NCI-H187 (cell line): ENCODE measurements at places on chromosomes 2 and 18.
A peak's percentile ranks its signal among the peaks of the same experiment; 100 is the strongest.

- no peak for DNase-seq
These were observed 50.6 kb upstream of the ITSN2 start for GRCh38 chr2:24410976-24411375.

DNA sequence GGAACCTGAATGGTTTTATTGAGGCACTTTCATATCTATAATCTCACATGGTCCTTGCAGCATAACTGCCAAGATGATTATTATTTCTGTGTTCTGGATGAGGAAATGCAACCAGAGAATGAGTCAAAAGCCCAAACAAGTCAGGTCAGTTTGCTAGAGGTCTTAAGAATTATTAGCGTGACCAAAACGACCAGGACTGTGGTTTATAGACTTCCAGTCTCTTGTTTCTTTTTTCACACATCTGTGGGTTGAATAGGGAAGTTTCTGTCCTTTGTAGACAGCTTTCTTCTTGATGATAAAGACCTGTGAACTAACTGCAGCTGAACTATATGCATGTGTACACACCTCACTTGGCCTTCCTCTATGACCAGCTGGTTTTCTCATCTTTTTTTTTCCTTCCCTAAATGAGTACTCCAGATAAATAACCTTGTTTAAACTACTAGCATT, 13.9 kb downstream of the ADAM23 start:
- no peak for DNase-seq

GRCh38 chr2:33511141-33511540, 34.7 kb downstream of the RASGRP3 start:
- no peak for DNase-seq

DNA sequence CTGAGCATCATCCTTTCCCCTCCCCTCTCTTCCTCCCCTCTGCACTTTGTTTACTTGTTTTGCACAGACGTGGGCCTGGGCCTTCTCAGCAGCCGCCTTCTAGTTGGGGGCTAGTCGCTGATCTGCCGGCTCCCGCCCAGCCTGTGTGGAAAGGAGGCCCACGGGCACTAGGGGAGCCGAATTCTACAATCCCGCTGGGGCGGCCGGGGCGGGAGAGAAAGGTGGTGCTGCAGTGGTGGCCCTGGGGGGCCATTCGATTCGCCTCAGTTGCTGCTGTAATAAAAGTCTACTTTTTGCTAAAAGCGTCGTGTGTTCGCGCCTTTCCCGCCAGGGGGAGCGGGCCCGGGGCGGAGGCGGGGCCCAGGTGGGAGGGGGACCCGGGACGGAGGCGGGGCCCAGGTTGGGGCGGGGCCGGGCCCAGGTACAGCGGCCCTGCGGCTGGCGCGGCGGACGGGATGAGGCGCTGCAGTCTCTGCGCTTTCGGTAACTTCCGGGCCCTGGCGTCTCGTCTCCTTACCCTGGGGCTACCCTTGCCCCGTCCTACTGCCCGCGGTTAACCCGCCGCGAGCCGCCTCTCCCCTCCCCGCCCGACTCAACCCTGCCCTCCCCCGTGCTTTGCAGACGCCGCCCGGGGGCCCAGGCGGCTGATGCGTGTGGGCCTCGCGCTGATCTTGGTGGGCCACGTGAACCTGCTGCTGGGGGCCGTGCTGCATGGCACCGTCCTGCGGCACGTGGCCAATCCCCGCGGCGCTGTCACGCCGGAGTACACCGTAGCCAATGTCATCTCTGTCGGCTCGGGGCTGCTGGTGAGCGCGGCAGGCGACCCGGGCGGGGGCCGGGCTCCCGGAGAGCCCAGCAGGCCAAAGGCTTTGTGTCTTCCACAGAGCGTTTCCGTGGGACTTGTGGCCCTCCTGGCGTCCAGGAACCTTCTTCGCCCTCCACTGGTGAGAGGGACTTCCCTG, at the start of gene KRTCAP3:
KRTCAP3 (plus strand) TSS at position 424 of the 962 bp plus-strand sequence; CDS start at position 456, 32 bp downstream.
- peak; percentile 61 for DNase-seq

- DNase-seq: no peak
These were observed 77.7 kb downstream of the MAP2 start for GRCh38 chr2:209501579-209501978.

GRCh38 chr2:38653715-38654527, 12.0 kb upstream of the GALM start:
- DNase-seq: no peak

GRCh38 chr18:36887114-36887513, 58.2 kb downstream of the KIAA1328 start:
- no peak for DNase-seq
